ENCODE measurements at places on chromosomes 1 and 21. TPM values are rescaled to one million over a fixed set of nuclear protein-coding genes. Genes with fewer than 3 reads are reported as not detected.
A peak's percentile ranks its signal among the peaks of the same experiment; 100 is the strongest.

RAP1GAP gene
- total RNA-seq: 0.97 TPM

WNT3A gene
- total RNA-seq: not detected

RXRG gene
- total RNA-seq: not detected

REG4 gene
- total RNA-seq: not detected

PBXIP1 gene
- 72.2 TPM for total RNA-seq

RIIAD1 gene
- total RNA-seq: not detected

ZBTB40 gene
- total RNA-seq: 9.9 TPM

HDGF gene
- 185 TPM for total RNA-seq

ANKRD65 gene
- 0.51 TPM for total RNA-seq

SERPINC1 gene
- not detected for total RNA-seq

DNA sequence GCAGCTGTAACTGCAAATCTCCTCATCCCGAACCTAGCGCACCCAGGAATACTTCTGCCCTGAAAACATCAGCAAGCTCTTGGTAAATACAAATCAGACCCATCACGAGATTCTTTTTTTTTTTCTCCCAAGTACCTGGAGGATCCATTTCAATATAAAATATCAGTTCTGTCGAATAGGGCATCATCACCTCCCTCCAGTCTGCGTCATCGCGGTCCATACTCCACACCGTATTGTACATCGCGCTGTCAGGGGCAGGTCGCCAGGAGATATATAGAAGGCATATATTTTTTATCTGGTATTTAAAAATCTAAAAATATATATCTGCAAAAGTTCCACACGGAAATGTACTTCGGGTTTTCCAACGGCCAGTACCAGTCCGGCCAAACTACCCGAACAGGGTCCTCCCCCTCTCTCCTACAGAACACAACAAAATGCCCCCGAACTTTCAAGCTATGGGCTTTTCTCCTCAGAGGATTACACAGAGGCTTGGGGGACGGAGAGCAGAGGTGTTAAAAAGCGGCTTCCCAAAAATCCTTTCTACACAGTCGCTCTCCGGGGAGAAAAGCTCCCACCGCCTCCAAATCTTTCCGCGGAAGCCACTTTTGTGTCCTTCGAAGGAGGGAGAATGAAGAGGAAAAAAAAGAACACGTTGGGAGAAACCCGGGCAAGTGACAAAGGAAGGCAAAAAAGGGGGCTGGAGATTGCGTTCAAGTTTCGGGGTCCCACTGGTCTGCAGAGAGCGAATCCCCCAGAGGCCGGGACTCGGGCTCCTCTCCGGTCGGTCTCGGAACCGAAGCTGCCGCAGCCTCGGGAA is 509 bp downstream of the PIK3R3 start:
- H3K4me3 ChIP-seq: peak overlapping the region; percentile 77
- peak; percentile 57 for DNase-seq
- no peaks in the 10 kb centered on the region for H3K36me3 ChIP-seq
- H3K4me1 ChIP-seq: peaks cover 13% of the 10 kb centered on the region
- peak overlapping the region; percentile 95 for H3K27ac ChIP-seq

DNA sequence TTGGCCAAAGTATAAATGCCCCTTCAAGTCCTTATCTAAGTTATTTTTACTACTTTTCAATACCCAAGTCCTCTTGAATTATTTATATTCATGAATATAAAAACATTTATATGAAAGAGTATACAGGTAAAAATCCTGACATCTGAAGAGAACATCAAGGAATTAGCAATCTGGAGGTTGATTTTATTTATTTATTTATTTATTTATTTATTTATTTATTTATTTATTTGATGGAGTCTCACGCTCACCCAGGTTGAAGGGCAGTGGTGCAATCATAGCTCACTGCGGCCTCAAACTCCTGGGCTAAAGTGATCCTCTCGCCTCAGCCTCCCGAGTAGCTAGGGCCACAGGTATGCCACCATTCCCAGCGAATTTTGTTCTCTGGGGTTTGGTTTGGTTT is 93.2 kb downstream of the ZZZ3 start:
- DNase-seq: no peak
- no peak overlapping the region for H3K27ac ChIP-seq
- H3K36me3 ChIP-seq: peaks cover 16% of the 10 kb centered on the region
- no peak overlapping the region for H3K4me3 ChIP-seq

DNA sequence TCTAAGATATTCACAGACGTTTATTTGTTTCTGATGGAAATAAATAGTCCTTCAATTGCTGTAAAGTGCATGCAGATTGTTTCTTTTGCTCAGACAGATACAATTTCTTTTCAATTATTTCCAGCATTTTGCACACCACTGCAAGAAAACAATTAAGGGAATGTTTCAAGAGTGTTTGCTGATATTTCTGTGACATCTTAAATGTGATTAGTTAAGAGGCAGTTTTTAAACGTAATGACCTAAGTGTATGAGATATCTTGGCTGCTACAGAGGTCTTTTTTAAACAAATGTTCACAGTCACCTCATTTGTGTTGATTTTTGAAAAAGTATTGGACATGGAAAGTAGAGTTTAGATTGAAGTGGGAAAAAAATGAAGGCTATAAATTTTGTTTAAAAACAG is 262.3 kb upstream of the BRINP3 start:
- no peaks in the 10 kb centered on the region for H3K36me3 ChIP-seq
- H3K27ac ChIP-seq: no peak overlapping the region
- no peak for DNase-seq
- no peak overlapping the region for H3K4me3 ChIP-seq
- no peaks in the 10 kb centered on the region for H3K4me1 ChIP-seq

DNA sequence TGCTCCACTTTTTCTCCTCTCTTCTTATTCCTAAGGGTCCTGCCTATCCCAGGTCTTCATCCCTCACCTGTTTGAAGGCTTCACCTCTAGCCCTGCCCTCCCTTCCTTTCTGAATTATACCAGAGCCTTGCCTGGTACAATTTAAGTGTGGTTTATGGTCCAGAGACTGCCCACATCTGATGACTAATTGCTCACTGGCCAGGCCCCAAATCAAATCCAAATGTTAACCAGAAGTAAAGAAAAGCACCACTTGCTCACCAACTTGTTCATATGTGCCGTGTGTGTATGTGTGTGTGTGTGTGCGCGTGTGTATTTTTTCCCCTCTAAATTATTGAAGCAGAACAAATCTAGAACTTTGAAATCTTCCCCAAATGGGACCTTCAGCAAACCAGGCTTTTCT is 26.4 kb downstream of the MYOM3 start:
- peaks cover 5% of the 10 kb centered on the region for H3K4me1 ChIP-seq
- no peak overlapping the region for H3K27ac ChIP-seq
- no peaks in the 10 kb centered on the region for H3K27me3 ChIP-seq
- DNase-seq: peak; percentile 83
- H3K36me3 ChIP-seq: no peaks in the 10 kb centered on the region

- no peak for DNase-seq
- H3K27ac ChIP-seq: no peak overlapping the region
- no peak overlapping the region for H3K4me3 ChIP-seq
- peaks cover 31% of the 10 kb centered on the region for H3K36me3 ChIP-seq
- H3K27me3 ChIP-seq: no peaks in the 10 kb centered on the region
Measured at GRCh38 chr1:246726255-246726679, 2.1 kb downstream of the SCCPDH start.

- no peaks in the 10 kb centered on the region for H3K4me1 ChIP-seq
- H3K27ac ChIP-seq: no peak overlapping the region
- H3K36me3 ChIP-seq: peaks cover 46% of the 10 kb centered on the region
- H3K4me3 ChIP-seq: no peak overlapping the region
- no peak for DNase-seq
Measured at GRCh38 chr1:167997037-167997575, 60.2 kb upstream of the MPC2 start.

- no peaks in the 10 kb centered on the region for H3K27me3 ChIP-seq
- no peak for DNase-seq
- H3K36me3 ChIP-seq: peaks cover 25% of the 10 kb centered on the region
- H3K4me1 ChIP-seq: peaks cover 10% of the 10 kb centered on the region
- H3K4me3 ChIP-seq: no peak overlapping the region
Measured at GRCh38 chr1:23788695-23789094, 2.2 kb upstream of the LYPLA2 start.

DNA sequence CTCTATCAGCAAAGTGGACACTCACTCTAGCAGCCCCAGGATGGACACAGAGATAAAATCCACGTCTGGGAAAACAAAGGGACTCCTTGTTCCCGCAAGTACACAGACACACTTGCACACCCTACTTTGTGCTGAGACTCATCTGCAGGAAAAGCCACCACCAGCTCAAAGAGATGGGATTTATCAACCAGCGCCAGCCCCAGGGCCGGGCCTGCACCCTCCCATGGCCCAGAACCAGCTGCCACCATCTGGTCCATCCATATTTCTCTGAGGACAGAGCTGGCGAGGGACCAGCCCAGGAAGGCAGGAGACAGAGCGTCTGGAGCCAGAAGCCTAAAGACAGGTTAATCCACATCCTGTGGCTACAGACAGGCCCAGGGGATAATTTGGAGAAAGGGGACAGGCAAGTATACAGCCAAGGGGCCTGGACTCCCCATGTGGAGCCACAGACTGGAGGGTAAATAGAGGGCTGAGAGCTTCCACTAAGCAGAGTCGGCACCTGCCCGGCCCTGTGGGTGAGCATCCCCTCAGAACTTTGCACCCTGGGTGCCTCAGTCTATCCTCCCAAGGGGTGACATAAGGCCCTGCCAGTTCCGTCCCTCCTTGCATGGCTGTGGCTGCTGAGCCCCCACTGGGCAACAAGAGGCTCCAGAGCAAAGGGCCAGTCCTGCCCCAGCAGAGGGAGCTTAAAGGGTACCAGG is 233.9 kb downstream of the PTPRU start:
- peaks cover 15% of the 10 kb centered on the region for H3K27me3 ChIP-seq
- no peak overlapping the region for H3K4me3 ChIP-seq
- H3K36me3 ChIP-seq: no peaks in the 10 kb centered on the region
- no peak for DNase-seq
- H3K4me1 ChIP-seq: no peaks in the 10 kb centered on the region
- no peak overlapping the region for H3K27ac ChIP-seq

- peak; percentile 54 for DNase-seq
- H3K4me1 ChIP-seq: peaks cover 15% of the 10 kb centered on the region
- no peaks in the 10 kb centered on the region for H3K36me3 ChIP-seq
- no peak overlapping the region for H3K27ac ChIP-seq
- no peaks in the 10 kb centered on the region for H3K27me3 ChIP-seq
Measured at GRCh38 chr1:25550155-25550506, 6.7 kb downstream of the LDLRAP1 start.

DNA sequence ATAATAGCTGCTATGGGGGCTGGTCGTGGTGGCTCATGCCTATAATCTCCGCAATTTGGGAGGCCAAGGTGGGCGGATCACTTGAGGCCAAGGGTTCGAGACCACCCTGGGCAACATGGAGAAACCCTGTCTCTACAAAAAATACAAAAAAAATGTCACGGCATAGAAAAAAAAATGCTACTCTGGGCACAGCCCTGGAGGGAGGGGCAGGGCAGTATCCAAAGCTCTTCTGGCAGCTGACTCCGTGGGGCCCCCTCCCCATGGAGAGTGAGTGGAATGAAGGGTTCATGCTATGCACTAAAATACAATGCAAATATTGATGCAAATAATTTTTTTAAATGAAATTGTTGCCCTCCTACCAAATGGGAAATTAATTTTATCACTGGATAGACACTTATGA is 78.7 kb downstream of the DESI2 start:
- H3K36me3 ChIP-seq: no peaks in the 10 kb centered on the region
- H3K27ac ChIP-seq: no peak overlapping the region
- no peaks in the 10 kb centered on the region for H3K27me3 ChIP-seq
- DNase-seq: no peak
- no peak overlapping the region for H3K4me3 ChIP-seq

- DNase-seq: no peak
- no peak overlapping the region for H3K27ac ChIP-seq
- no peaks in the 10 kb centered on the region for H3K4me1 ChIP-seq
- no peak overlapping the region for H3K4me3 ChIP-seq
Measured at GRCh38 chr1:160491017-160491416, 32.0 kb downstream of the SLAMF6 start.

- H3K36me3 ChIP-seq: peaks cover 15% of the 10 kb centered on the region
- H3K4me1 ChIP-seq: no peaks in the 10 kb centered on the region
- no peaks in the 10 kb centered on the region for H3K27me3 ChIP-seq
- peak; percentile 74 for DNase-seq
- H3K27ac ChIP-seq: no peak overlapping the region
Measured at GRCh38 chr1:53878492-53879105, 11.0 kb downstream of the YIPF1 start.

DNA sequence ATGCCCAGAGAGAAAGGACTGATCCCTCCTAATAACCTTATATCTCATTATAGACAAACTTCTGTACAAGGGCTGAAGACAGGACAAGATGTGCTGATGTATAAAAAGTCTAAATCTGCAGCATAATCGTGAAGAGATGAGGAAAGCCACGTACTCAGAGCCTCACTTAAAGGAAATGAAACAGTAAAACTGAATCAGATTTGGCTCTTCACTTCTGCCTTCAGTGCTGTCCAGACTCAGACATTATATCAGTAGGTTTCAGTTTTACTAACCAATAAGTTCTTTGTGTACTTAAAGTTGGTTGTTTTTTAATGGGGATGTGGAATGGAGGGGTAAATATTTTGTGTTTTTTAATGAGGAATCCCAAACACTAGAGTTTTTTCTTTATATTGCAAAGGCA is 45.3 kb upstream of the RGS1 start:
- DNase-seq: peak; percentile 69
- peak overlapping the region; percentile 66 for H3K27ac ChIP-seq
- H3K4me3 ChIP-seq: no peak overlapping the region
- H3K27me3 ChIP-seq: no peaks in the 10 kb centered on the region
- no peaks in the 10 kb centered on the region for H3K36me3 ChIP-seq

DNA sequence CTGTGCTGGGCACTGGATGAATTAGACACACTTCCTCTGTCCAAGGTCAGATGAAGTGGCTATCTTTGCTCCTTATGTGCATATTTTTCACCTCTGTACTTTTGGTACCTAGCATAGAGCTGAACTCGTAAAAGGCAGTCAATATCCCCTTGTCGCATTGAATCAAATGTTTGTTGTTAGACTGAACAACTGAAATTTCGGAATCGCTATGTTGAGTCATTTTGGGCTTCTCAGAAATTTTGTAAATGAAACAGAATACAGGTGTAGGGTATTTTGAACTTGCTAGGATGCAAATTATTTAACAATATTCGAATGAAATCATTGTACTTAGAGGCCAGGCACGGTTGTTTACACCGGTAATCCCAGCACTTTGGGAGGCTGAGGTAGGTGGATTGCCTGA is 48.0 kb downstream of the PDE4B start:
- no peaks in the 10 kb centered on the region for H3K36me3 ChIP-seq
- no peak overlapping the region for H3K4me3 ChIP-seq
- no peak for DNase-seq
- H3K27me3 ChIP-seq: no peaks in the 10 kb centered on the region

DNA sequence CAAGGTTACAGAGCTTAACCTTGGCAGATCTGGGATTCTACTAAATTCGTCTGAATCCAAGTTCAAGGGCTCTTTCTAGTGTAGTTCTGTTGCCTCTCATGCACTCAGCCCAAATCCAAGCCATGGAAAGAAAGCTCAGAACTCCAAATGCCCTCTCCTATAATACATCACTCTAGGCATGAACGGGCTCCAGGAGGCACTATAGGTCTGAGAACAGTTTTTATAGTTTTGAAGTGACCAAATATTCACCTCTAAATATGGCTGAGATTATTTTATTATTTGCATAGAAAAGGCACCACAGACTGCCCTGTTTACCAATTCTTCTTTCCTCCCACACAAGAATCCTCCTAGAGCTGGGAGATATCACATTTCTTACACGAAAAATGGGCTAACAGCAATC is 327.9 kb upstream of the BEND5 start:
- H3K4me1 ChIP-seq: no peaks in the 10 kb centered on the region
- no peak for DNase-seq
- no peak overlapping the region for H3K27ac ChIP-seq

GRCh38 chr1:79040424-79041082 is 34.0 kb upstream of the ADGRL4 start:
- H3K27me3 ChIP-seq: no peaks in the 10 kb centered on the region
- peaks cover 42% of the 10 kb centered on the region for H3K4me1 ChIP-seq
- peak overlapping the region; percentile 53 for H3K27ac ChIP-seq
- peak; percentile 47 for DNase-seq
- no peaks in the 10 kb centered on the region for H3K36me3 ChIP-seq
